ENCODE measurements at places on chromosomes 5 and 9. TPM values are rescaled to one million over a fixed set of nuclear protein-coding genes. Genes with fewer than 3 reads are reported as not detected.

The KIF20A gene
- total RNA-seq: 0.83 TPM

The TMEM171 gene
- 2.4 TPM for total RNA-seq

The DRD1 gene
- 2.9 TPM for total RNA-seq

The APBA1 gene
- 21.1 TPM for total RNA-seq

The ANKRD34B gene
- total RNA-seq: not detected

The ZNG1A gene
- 57.9 TPM for total RNA-seq

The RELL2 gene
- total RNA-seq: 4.4 TPM

The SMIM27 gene
- total RNA-seq: 12.3 TPM

The C5orf52 gene
- not detected for total RNA-seq

The LAMC3 gene
- 50.6 TPM for total RNA-seq

The GNAQ gene
- 85.8 TPM for total RNA-seq

The PCDHGC4 gene
- 3.6 TPM for total RNA-seq

The CFAP157 gene
- total RNA-seq: 1.5 TPM

The HNRNPH1 gene
- total RNA-seq: 787 TPM

The TXNDC8 gene
- total RNA-seq: not detected

The PCDHB15 gene
- 4.3 TPM for total RNA-seq

The PRR16 gene
- total RNA-seq: 4.2 TPM

The GDF9 gene
- total RNA-seq: 0.73 TPM

The LCN9 gene
- total RNA-seq: not detected

The NIM1K gene
- total RNA-seq: 1.8 TPM

The GFRA3 gene
- total RNA-seq: 0.60 TPM

The GGTA1 gene
- 2.0 TPM for total RNA-seq

The OMD gene
- 2.2 TPM for total RNA-seq

The CDC20B gene
- not detected for total RNA-seq

The SPTLC1 gene
- total RNA-seq: 77.7 TPM

The LRRC19 gene
- total RNA-seq: not detected

The FAT2 gene
- 65.1 TPM for total RNA-seq

The MSX2 gene
- 29.5 TPM for total RNA-seq
